ENCODE measurements at places on chromosomes 4 and X.
A peak's percentile ranks its signal among the peaks of the same experiment; 100 is the strongest.

DNA sequence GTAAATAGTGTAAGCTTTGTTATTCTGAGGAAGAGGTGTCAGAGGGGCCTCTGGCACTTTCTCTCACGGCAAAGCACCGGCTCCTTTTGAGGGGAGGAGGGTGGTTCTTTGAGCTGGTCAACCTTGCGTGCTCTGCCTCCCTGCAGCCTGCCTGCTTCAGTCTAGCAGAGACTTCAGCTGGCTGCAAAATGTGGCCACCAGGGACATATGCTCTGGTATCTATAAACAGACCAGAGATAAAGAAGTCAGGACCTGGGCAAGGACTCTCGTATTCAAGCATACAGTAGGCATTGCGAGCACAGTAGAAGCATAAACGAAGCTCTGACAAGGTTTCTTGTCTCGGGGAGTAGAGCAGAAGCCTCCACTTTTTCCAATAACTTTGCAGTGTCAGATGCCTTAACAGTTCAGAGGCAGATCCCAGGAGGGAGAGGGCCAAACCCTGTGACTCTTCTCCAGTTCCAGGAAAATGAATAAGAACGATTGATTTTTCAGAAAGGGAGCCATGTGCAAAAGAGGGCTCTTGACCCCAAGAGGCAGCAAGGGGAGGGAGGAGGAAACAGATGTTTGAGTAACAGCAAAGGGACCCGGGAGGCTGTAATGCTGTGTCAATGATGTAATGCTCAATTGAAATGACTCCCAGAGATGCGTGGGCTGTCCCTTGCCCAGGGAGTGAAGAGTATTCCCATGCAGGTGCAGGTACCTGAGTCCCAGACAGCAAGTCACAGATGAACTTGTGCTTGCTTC, 57.9 kb upstream of the TEX13D start:
- DNase-seq = no peak

- DNase-seq = no peak
These were observed 674.3 kb downstream of the IQCM start for GRCh38 chr4:149141391-149141790.

DNA sequence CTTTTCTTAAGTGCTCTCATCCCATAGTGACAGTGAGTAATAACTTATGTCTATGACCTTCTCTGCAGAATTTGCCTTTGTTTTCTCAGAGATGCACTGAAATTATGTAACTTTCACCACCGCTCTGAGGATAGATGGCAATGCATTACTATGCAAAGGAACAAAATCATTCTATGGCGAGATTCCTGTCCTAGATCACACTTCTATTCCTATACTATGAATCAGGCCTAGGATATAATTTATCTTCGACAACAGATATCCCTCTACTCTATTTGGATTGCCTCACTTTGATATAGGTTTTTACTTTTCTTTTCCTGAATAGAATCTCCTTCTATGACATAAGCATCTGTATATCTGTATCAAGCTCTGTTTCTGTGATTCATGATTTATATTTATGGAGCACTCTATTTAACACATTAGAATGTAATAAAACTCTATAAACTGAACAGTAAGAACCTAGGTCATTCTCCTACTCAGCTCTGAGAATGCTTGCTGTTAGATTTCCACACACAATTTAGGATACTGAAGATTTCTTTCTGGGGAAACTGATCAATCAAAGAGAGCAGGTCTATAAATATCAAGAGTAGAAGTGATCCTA, 1082.3 kb upstream of the ADGRL3 start:
- no peak for DNase-seq

- no peak for DNase-seq
These were observed 134.1 kb downstream of the ELOVL6 start for GRCh38 chr4:110064295-110064694.

DNA sequence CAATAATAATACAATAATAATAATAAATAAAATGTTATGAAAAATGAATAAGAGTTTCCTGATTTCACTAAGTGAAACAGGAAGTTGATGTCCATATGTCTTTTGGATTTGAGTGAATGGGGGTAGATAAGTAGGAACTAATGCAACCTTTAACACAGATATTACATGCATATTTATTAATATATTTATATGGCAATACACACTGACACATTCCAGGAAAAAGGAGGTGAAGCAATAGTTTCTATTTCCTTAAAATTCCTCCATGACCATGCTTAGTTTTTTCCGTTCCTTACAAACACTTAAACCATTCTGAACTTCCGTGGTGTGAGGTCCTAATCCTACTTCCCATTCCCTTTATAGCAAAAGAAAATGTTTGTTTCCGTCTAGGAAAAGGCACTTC, 48.3 kb downstream of the ATXN3L start:
- no peak for DNase-seq

GRCh38 chrX:148700021-148700420, 199.6 kb downstream of the AFF2 start:
- no peak for DNase-seq

DNA sequence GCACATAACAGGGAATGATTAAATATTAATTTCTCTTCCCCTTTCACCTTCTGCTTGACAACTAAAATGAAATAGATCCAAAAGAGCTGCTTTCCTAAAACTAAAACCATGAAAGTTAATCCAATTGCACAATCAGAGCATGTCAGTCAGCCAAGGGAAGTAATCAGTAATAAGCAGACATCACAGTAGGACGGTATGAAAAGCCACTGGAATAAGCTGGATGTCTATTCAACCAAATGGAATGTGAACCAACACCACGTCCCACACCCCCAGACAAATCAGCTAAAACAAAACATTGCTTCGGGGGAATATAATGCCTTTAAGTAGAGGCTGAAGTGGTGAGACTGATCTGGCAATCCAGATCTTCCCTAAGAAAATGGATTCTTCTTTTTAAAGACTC, 859.4 kb upstream of the FTHL17 start:
- DNase-seq = no peak

DNA sequence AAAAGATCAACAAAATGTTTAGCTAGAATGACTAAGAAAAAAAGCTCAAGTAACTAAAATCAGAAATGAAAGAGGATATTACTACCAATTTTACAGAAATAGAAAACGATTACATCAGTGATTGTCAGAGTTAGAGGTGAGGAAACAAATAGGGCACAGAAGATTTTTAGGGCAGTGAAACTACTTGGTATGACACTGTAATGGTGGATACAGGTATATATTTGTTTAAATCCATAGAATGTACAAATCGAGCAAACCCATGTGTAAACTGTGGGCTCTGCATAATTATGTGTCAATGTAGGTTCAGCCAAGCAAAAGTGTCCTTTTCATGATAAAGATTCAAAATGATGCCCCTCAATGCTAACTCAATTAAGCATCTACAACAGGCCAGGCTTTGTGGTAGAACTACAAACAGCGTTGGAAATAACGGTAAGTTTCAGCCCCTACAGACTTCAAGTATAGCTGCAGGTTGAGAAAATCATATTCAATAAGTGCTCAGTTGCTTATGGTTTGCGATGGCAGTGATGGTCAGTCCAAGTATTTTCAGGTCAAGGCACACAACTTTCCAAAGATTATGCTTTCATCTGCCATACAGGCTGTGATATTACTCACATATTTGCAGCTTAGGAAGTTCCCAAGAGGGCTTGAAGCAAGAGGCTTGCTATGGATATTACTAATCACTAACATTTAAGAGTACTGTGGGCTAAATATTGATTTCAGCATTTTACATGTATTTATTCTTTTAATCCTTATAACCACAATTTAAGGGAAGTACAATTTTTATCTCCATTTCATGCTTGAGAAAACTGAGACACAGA, 158.6 kb downstream of the TET2 start:
- DNase-seq = no peak

- DNase-seq = peak; percentile 99
These were observed 435 bp upstream of the MXD4 start for GRCh38 chr4:2262145-2262943.

DNA sequence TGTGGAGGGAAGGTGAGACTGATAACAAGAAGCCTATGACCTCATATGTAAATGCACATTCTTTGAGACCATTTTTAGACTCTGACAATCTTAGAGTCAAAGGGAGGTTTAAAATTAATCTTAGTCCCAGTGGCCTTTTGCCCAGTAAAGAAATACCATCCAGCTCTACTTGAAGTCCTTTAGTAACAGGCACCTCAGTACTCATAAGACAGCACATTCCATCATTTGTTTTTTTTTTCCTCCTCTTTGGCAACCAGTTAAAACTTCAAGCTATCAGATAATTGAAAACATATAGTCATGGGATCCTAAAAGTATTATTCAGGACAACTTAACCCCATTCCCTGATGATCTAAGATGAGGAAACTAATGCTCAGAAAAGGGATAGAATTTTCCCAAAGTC, 4.6 kb downstream of the EDA2R start:
- DNase-seq = no peak

GRCh38 chrX:68832101-68832416, 3.2 kb downstream of the EFNB1 start:
- no peak for DNase-seq

DNA sequence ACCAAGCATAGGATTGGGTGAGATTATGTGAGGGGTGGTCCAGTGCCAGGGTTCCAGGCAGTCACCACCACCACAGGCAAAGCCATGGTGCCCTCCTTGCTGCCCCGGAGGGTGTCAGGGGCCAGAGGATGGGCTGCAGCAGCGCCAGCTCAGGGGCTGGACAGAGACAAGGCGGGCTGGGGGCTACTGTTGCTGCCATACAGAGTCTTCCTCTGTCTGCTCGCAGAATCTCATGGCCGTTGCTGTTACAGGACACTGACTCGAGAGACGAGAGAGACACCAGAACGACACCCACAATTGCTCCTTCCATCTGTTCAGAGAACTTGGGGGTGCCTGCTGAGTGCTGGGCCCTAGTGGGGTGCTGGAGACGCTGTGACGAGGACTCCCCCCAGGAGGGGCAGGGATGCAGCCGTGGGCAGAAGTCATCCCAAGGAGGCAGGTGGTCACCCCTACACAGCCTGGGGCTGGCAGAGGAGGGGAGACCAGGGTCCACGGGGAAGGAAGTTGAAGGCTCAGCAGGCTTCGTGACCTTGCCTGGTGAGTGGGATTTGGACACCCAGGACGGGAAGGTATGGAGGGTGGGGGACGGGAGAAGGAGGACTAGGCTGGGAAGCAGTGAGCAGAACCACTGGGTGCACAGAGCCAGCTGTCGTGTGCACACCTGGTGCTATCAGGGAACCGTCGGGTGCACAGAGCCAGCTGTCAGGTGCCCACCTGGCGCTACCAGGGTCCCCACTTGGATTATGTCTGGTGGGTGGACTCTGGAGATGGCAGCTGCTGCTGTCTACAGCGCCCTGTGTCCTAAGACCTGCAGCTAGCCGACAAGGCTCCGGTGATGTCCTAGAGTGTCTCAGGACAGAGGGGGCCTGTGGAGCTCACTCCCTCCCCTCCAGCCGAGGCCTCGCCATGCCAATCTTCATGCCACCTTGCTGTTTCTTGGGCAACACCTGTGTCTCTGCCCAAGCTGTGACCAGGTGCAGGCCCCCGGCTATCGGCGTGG, 43.9 kb upstream of the HMX1 start:
- no peak for DNase-seq
